Activated CD4-positive, alpha-beta T cell treated with anti-CD3 and anti-CD28 coated beads for 36 hours (primary cell): ENCODE measurements at places on chromosomes 4 and X. TPM values are rescaled to one million over a fixed set of nuclear protein-coding genes. Genes with fewer than 3 reads are reported as not detected.

GRCh38 chr4:1285790-1286553 is 3.7 kb upstream of the MAEA start:
- DNase-seq: peak; percentile 77

Gene LONRF3
- 1.7 TPM for total RNA-seq

DNA sequence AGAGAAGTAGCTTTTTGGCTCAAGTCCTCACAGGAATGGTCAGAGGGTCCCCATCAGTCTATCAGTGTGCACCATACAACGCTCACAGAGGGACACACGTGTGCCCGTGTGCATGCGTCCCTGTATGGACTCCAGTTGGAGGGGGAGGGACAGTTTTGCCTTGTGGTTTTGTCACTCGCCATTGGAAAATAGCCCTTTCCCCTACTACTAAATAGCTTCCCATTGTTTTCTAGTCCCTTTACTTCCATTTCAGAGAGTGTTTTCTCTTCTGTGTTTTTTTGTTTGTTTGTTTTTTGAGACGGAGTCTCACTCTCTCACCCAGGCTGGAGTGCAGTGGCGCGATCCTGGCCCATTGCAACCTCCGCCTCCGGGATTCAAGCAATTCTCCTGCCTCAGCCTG is 34.9 kb downstream of the WDR13 start:
- no peak for DNase-seq

GRCh38 chrX:45145492-45146215 is 55.0 kb downstream of the DIPK2B start:
- DNase-seq: no peak

Gene ZNF630
- 1.8 TPM for total RNA-seq

Gene CSAG1
- total RNA-seq: not detected

Gene XAGE1A
- not detected for total RNA-seq

Gene HTN3
- total RNA-seq: not detected

DNA sequence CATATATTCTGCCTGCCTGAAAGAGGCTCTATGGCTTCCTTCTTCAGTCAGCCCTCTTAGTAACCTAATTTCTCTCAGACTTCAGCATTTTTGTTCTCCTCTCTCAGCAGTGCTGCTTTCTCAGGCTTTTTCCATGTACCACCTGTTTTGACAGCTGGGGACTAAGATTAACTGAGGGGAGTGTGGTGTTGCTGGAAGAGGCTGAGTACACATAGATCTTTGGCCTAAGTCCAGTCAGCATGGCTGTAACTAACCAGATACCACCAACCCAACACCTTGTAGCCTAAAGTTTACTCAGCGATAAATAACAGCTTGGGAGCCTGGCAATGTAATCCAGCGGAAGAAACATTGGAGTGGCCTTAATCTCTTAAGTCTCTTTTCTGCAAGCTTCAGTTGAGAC is 85.5 kb downstream of the RTL3 start:
- DNase-seq: no peak

DNA sequence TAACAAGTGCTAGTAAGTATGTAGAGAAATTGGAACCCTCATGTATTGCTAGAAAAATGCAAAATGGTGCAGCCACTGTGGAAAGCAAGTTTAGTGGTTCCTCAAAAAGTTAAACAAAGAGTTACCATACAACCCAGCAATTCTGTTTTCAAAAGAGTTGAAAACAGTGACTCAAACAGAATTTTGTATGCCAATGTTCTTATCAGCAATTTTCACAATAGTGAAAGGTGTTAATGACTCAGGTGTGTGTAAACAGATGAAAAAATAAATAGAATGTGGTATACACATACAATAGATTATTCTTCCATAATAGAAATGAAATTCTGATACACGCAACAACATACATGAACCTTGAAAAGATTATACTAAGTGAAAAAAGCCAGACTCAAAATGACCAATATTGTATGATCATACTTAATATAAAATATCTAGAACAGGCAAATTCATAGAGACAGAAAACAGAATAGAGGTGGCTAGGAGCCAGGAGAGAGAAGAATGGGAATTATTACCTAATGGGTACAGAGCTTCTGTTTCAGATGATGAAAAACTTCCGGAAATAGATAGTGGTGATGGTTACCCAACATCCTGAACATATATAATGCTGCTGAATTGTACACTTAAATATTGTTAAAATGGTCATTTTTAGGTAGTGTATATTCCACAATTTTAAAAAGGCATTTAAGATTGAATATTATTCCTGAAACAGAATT is 51.6 kb downstream of the WDFY3 start:
- no peak for DNase-seq

Gene ARHGAP4
- 130 TPM for total RNA-seq

- DNase-seq: peak; percentile 68
Observed at GRCh38 chrX:103585411-103586313, at the start of gene TCEAL4. Gene TCEAL4 (plus strand): TSS chrX:103585515. CDS start chrX:103586676, 1,161 bp downstream.

DNA sequence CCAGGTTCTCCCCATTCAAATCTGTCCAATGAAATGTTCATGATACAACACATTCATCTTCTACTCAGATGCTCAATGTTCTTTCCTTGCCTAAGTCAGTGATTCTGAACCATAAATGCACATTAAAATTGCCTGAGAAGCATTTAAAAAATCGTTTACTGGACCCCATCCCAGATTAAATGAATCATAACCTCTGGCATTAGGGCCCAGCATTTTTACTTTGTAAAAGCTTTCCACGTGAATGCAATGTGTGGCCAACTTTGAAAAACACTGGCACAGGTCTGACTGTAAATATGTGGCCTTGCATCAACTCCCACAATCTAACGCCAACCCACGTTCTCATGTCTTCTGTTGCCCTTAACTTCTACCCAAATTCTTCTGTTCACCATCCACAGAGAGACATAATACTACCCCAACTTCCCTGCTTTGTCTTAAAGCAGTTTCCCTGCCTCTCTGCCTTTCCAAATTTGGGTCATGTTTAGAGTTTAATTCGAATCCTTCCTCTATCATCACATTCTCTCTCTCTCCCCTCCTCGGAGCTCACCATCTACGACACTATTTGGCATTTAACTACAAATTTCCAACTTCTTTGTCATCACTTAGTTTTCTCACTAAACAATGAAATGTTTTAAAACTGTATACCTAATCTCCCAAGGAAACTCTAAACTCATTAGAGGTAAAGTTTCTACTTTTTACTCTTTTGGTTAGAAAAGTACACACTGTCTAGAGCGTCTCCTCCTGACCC is 78.7 kb downstream of the PRKG2 start:
- DNase-seq: no peak

- no peak for DNase-seq
Observed at GRCh38 chr4:42570221-42570620, 86.7 kb downstream of the ATP8A1 start.

Gene ATP7A
- total RNA-seq: 9.5 TPM

GRCh38 chr4:112289407-112290253 is 3.9 kb upstream of the TIFA start:
- no peak for DNase-seq

Gene AR
- not detected for total RNA-seq

- DNase-seq: no peak
Observed at GRCh38 chr4:33085709-33086108, 2365.5 kb downstream of the PCDH7 start.

DNA sequence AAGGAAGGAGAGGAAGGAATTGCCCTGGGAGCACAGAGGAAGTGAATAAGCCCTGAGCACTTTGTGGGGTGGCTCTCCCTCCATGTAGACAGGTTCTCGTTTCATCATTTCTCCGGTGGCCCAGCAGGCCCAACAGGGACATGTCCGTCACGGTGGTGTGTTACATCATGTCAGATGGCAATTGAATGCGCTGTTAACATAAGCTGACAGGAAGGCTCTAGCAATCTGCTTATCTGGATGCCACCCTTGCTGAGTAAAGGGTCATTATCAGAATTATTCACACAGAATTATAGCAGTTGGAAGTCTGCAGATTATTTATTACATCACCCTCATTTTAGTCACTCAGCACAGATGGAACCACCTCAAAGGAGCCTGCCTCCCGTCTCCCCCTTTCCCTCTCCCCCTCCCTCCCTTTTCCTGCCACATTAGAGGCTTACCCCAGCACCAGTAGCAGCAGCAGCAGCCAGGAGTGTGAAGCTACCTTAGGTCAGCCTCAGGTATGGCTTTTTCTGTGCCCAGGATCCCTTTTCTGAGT is 124.3 kb upstream of the TRIM2 start:
- DNase-seq: no peak

DNA sequence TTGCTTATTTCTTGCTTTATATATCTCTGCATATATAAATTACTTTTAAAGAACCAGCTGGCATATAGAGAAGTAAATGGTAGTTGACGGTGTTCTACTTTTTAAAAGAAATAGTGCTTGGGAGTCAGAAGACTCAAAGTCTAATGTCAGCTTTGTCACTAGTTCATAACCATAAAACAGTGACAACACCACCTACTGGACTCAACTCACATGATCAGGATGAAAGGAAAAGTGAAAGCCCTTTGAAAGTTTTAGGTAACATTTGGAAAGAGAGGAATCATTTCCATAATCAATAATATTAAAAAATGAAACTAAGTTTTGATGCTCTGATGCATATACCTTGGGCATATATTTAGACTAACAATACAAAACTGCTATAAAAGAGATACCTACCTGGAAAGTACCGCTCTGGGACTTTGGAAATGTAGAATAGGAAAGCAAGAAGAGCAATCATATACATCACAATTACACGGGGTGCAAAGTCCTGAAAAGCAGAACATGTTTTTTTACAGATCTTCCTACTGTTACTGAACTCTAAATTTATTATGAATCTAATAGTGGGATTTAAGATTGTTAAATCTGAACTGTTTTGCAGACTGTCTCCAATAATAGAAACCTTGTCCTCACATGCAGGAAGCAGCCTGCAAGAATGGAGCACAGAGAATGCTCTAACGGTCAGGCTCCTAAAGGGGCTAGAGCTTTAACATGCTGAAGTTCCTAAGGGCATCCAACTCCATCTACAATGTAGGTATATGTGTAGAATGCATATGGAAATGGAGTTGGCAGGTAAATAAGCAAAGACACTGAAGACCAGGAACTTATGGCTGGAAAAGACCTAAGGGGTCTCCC is 15.6 kb downstream of the PAQR3 start:
- no peak for DNase-seq

Gene RBMXL3
- total RNA-seq: not detected

DNA sequence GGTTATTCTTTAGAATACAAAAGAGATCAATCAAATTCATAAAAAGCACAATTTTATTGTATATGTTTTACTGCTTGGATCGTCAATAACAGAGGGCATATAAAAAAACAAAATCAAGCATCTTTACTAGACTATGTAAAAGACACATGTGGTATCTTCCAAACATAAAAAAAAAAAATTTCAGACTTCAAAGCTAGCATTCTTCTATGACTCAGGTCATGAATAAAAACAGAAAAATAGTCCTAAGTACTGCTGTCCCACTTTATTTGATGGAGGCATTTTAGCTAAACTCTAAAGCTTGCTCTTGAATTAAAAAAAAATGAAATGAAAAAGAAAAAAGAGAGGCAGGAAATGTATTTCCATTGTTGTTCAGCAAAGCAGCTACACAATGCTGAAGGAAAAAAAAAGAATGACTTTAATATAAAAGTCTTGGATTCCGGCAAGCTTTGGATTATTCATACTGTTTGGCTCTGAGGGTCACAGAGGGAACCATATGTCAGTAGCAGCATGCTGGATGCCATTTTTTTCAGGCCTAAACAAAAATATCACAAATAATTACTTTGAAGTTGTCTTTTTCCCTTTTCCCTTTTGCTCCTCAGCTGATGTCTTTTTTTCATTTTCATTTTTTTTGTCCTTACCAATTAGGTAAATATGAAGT is 249.1 kb upstream of the DIAPH2 start:
- no peak for DNase-seq

- DNase-seq: peak; percentile 51
Observed at GRCh38 chr4:36208893-36209473, 35.3 kb downstream of the ARAP2 start.

Gene TMPRSS11A
- not detected for total RNA-seq

DNA sequence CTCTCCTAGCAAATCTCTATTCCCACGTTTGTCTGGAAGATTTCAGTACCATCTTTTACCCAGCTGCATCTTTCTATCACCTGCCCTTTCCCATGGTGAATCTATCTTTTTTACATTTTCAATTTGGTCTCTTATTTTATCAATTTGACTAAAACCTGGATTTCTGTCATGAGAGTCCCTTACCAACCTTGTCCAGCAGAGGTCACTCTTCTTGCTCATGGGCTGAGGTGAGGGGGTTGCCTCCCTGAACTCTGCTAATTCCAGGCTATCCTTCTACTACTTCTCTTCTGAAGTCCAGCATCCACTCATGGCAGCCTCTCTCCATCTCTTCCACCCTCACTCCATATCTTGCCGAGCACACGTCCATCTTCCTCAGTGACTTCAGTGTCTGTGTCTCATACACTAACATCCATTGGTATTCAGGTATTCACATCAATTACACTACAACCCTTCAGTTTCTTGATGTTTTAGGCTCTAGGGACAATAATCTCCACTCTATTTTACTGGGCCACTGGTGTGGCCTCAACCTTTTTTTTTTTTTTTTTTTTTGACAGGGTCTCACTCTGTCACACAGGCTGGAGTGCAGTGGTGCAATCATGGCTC is 17.8 kb upstream of the ZNF827 start:
- peak; percentile 53 for DNase-seq

Gene FGA
- total RNA-seq: not detected

- no peak for DNase-seq
Observed at GRCh38 chrX:140149761-140150160, 184.4 kb upstream of the CXorf66 start.

Gene SCOC
- 37.1 TPM for total RNA-seq

Gene NPY1R
- total RNA-seq: not detected

GRCh38 chr4:39452860-39453587 is 5.7 kb downstream of the RPL9 start:
- no peak for DNase-seq
